ENCODE measurements at places on chromosomes 12 and 14.
A peak's percentile ranks its signal among the peaks of the same experiment; 100 is the strongest.

- no peak for DNase-seq
Observed at GRCh38 chr12:118020036-118020435, 3.5 kb downstream of the RFC5 start.

- no peak for DNase-seq
Observed at GRCh38 chr12:13437541-13437940, 241.0 kb downstream of the EMP1 start.

GRCh38 chr12:10293151-10293550 lies 14.5 kb upstream of the KLRD1 start:
- DNase-seq: no peak

DNA sequence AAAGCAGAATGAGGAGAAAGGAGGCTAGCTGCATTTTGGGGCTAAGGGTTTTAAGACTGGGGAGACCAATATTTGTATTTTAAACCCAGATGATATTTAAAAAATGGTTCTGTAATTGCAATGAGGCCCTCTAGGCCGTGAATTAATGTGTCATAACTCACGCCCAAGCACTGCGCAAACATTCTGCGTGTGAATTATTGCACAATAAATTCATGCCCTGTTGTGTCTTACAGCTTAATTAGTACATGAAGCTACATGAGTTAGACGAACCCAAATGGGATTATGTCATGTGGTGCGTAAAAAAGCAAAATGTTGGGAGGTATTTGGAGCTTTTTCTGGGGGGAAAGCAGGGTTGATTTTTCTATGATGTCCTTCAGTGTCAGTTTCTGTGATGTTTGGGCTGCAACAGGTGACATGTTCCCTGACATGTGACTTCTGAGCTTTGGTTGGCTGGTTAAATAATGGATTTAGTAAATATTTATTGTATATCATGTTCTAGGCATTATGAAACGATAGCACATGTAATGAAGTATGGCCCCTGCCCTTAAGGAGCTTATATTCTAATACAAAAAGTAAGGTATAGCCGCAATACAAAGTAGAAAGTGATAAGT lies 30.4 kb upstream of the CISTR start:
- DNase-seq: no peak

DNA sequence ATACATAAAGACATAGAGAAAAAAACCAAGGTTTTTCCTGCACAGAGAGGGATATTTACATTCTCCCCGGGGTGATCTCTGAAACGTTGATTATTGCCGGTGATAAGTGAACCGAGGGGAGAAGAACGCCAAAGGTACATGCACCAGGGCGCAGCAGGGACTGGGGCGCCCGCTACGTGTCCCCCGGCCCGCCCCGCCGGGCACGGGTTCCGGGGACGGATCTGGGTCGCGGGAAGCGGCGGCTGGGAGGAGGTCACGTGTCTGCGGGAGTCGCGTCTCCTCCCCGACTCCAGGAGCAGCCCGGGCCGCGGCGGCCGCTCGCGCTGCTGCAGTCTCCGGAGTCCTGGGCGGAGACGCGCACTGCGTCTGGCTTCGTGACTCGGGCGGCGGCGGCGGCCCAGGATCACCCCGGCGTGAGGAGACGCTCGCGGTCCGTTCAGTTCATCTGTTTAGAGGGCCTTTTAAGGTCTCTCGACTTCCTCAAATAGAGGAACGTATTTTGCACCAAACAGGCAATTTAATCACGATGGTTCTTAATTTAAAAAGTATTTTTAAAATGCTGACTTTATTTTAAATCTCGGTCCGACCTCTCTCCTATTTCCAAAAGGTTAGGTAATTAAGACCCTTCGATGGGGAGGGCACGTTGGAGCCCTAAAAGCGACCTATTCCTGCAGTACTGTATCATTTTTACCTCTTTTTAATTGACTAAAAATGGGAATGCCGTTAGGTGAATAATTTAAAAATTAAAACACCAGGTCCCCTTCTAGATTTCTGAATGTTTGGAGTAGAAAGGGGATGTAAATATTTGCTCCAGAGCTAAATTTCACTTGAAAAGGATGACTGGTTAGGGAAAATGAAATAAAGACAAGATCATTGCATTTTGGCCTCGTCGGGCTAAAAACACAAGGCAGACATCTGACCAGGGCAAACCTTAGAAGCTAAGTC lies 1.8 kb upstream of the BHLHE41 start:
- peak; percentile 78 for DNase-seq

DNA sequence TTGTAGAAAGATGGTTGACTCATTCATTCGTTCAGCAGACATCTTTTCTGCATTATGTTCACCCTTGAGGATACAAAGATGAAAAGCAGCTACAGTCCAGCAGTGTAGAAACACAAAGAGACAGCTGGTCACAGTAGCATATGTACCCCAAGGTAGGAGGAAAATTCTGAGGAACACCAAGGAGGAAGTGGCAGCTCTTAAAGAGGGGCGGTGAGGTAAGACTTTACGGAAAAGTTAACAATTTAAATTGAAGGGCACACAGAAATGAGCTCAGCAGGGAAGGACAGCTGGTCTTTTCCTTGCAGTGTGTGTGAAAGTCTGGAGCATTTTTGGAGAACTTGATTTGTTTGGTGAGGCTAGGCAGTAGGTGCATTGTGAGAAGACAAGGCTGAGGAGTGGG lies 3.5 kb downstream of the SLC35E3 start:
- DNase-seq: no peak

DNA sequence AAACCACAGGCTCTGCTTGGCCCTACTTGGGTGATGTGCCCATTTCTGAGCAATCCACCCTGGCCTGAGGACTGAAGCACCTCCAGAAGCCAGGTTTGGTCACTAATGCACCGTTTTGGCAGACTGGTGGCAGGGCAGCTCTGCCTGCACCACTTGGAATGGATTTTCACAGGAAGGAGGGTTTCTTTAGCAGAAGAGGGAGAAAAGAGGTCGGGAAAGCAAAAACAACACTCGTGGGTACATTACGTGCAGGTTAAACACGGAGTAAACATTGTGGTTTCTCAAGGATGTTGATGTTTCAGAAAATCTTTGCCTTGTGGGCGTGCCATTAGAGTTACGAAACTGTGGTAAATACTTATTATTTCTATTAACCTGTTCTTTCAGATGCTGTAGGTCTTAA lies 70.8 kb downstream of the KCNA5 start:
- DNase-seq: no peak

GRCh38 chr14:67447033-67447381 lies 35.0 kb upstream of the PLEK2 start:
- no peak for DNase-seq

GRCh38 chr12:49230176-49230804 lies 34.6 kb upstream of the TUBA1C start:
- DNase-seq: no peak

DNA sequence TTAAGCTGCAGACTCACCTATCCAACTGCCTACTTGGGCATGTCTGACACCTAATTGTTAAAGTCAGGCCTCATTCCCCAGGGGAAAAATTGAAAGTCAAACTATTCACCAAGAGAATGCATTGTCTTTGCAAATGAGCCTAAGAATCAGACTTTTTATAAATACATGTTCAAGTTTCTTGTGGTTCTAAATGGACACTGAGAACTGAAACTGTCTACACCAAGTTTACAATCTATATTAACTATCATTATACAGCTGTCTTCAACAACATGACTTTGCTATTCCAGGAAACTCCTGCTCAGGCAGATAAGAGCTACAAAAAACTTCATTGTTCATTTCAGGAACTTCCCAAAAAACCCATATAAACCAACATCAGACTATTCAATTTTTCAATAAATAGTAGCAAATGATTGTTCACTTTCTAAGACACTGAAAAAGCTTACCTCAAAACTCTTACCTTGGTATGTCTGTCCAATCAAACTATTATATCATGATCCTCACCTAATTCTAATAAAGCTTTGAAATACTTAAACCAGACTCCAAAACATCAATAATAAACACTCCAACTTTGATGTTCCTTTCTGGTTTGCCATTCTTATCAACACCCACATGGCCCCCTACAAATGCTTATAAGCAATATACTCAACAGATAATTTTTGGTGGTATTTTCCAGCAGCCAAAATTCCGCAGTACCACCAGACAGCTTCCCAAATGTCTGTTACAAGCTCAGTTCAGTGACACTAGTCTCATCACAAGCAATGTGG lies 24.2 kb downstream of the CDK17 start:
- DNase-seq: no peak

DNA sequence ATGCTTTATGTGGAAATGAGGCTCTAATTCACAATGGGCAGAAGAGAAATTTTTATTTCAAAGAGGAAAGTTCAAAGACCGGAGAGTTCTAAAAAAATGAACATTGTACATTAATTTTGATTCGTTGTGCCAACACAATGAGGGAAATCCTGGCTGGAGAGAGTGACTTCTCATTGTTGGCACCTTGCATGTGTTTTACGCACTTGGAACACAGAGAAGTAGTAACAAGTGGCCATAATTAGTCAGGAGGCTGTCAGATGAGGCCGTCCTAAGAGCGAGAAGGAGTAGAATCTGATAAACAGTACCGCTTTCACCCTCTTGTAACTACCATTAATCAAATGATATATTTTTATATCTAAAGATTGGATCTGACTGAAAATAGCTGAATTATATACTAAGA lies 6.9 kb downstream of the LMO3 start:
- no peak for DNase-seq

GRCh38 chr14:20809917-20810316 lies 7.3 kb upstream of the RNASE1 start:
- DNase-seq: peak; percentile 12

DNA sequence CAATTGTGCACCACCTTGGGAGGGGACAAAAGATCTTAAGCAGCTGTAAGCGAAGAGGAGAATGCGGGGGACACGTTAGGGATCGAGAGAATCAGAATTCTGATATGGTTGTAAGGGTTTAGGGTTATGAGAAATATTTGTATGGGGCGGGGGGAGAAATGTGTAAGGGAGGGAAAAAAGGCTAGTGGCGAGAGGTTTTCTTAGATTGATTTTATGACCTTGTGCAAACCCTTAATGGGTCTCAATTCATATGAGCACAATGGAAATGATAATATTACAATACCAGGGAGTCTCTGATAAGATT lies 396 bp downstream of the NDUFA9 start:
- DNase-seq: no peak

DNA sequence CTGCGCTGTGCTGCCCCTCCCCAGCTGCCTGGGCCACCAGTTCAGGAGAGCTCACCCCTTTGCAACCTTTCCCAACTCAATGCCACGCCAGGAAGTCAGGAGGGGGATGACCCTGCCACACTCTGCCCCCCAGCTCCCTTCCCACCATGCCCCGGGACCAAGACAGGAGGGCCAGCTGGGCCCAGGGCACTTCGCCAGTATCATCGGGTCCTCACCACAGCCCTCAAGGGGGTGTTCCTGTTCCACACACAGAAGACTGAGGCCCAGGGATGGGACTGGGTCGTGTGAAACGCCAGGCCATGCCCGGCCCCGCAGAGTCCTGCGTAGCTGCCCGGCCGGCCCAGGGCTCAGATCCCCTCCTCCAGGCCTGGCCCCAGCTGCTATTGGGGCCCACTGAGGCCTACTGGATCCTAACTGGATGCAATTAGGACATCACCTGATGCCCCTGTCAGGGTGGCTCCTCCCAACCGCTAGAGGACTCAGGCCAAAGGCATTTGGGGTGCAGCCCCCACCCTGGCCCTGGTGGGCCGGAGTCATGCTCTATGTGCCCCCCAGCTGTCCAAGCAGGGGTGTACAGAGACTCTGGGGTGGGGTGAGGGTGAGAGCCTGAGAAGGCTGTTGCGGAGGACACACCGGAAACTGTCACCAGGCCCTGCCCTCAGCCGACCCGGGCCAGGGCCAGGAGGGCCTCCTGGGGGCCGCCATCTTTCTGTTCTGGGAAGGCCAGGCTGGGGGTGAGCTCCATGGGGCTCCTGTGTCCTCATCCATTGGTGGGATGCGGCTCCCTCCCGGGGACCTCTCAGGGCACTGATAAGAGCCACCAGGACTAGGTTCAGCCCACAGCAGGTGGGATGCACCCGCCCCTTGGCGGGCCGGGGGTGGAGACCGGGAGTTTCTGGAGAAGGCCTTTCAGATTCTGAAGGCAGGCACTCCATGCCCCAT lies 29.3 kb upstream of the ANKRD9 start:
- DNase-seq: no peak

- DNase-seq: no peak
Observed at GRCh38 chr12:79555028-79555925, 135.5 kb downstream of the PAWR start.

GRCh38 chr14:73816393-73816816 lies 35.2 kb upstream of the PTGR2 start:
- DNase-seq: no peak

- no peak for DNase-seq
Observed at GRCh38 chr12:51836827-51837173, 11.7 kb downstream of the FIGNL2 start.

DNA sequence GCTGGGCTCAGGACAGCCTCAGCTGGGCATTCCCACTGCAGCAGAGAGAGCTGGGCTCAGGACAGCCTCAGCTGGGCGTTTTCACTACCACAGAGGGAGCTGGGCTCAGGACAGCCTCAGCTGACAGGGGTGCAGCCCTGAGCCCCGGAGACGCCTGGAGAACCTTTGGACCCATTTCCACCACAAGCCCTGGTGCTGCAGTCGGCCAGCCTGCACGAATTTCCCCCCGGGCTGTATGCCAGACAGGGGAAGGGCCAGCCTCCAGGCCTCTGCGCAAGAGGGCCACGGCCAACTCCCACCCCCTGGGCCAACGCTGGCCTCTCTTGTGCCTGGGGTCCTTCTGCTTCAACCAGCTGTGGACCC lies 2.6 kb upstream of the C14orf180 start:
- DNase-seq: no peak

DNA sequence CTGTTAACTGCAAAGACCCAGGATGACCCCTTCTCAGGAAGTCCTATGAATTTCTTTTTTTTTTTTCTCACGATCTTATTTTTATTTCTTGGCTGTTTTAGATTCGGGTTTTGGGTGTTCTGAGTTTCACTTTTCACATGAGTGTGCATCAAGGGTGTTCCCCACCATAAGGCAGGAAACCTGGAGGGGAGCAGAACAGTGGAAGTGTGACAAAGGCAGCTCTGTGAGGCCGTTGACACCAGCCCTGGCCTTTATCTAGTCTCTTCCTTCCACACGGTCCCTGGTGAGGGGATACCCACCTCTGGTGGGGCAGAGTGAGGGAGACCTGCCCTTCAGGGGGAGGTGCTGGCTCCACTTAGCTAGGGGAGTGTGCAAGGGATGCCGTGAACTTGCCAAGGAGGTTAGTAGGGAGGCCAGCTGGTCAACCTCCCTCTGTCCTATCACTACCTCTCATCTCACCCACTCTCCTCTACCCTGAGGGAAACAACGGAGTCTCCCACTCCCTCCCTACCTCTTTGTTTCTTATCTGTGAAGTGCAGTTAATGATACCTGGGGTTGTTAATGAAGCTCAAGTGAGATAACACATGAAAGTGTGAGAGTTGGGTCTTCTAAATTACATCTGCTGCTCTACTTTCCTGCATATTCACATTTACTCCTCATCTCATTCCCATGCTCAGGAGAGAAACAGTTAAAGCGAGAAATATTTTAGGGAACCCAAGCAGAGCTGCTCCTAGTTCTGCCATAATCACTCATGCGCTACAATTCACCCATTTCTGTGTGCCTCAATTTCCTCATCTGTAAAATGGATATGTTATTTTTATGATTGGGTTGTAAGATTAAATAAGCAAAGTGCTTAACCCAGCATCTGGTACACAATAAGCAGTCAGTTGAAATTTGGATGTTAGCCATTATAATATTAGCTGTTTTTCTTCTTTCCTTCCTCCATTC lies 4.4 kb upstream of the GALNT6 start:
- peak; percentile 60 for DNase-seq
